Stomach (tissue), 19 donors: ENCODE measurements at places on chromosomes 13 and 19. TPM values are rescaled to one million over a fixed set of nuclear protein-coding genes. Genes with fewer than 3 reads are reported as not detected.

DNA sequence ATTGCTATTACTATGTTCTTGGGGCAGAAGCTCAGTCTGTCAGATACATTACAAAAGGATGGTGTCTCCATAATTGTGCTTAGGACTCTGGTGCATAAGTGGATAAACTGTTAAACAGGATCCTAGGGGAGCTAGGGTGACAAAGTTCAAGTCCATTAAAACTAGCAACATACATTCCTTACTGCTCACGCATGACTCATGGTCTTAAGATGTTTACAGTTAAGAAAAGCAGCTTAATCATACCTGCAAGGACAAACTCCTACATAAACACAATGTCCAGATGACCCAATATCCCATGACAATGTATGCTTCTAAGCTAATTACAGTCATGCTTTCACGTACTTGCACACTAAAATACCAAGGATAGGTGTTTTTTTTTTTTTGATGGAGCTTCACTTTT is 3.5 kb upstream of the ZNF701 start:
- peak; percentile 14 for DNase-seq

GRCh38 chr13:105428811-105429210 is 1106.7 kb downstream of the EFNB2 start:
- DNase-seq = no peak

GRCh38 chr19:44571830-44572580 is 41.4 kb upstream of the IGSF23 start:
- no peak for DNase-seq

Gene LHB
- polyA plus RNA-seq = 45.8 TPM

Gene SYCN
- polyA plus RNA-seq = 0.65 TPM

DNA sequence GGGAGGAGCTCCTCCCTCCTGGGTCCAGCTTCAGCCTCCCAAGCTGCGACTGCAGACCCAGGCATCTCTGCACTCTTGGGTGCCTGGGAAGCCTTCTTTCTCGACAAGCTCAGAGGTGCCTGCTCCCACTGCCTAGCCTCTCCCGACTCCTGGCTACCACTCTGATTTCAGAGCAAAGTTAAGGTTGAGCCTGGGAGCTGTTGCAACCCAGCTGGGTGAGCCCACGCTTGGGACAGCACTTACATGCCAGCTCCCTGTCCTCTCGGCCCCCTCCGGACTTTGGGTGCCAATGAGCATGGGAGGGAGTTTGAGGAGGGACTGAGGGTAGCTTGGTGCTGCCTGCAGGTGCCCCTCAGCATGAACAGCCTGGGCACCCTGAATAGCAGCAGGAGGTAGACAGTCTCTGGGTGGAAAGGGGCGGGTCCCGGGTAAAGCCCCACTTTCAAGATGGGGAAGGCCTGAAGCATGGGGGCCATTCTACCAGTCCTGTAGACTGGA is 1383.4 kb upstream of the PCDH20 start:
- no peak for DNase-seq

GRCh38 chr13:38045278-38046048 is 175.9 kb upstream of the TRPC4 start:
- peak; percentile 16 for DNase-seq

- no peak for DNase-seq
Observed at GRCh38 chr13:25276748-25277147, 10.5 kb downstream of the MTMR6 start.

DNA sequence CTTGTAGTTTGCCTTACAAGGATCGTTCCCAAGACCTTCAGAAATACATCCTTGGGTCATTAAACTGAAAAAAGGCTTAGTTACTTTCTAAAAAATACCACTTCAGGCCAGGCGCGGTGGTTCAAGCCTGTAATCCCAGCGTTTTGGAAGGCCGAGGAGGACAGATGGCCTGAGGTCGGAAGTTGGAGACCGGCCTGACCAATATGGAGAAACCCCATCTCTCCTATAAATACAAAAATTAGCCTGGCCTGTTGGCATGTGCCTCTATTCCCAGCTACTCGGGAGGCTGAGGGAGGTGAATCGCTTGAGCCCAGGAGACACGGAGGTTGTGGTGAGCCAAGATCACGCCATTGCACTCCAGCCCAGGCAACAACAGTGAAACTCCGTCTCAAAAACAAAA is 2.2 kb upstream of the ZNF28 start:
- DNase-seq = no peak

DNA sequence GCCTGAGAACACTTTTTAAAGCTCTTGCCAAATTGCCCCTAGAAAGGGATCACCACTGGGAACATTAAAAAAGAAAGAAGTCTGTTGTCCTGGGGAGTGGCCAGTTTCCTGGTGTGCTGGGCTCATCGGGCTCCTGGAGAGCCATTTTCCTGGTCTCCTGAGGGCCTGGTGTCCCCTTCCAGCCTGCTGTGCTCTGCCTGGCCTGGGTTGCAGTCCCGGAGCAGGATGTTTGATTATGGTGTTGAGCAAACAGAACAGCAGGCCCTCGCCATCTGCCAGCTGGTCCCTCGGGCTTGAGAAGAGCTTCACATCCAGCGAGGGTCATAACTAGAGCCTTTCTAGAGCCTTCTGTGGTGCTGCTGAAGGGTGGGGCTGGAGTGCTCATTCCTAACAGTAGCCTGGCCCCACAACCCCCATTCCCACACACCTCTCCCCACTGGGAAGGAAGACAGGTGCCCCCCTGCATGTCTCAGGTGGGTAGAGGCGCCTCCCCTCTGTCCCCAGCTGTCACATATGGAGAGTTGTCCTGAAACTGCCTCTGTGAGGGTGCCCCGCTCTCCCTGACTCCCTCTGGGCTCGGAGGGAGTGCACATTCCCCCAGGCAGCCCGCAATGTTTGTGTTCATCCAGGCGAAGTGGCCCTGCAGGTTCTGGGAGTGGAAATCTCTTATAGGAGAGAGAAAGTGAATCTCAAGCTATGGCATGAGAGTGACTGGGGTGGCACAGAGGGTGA is 151.1 kb downstream of the SIPA1L3 start:
- DNase-seq = peak; percentile 86

GRCh38 chr19:41707502-41707812 is 969 bp upstream of the CEACAM5 start:
- DNase-seq = no peak

- no peak for DNase-seq
Observed at GRCh38 chr13:89212186-89212585, 1541.0 kb downstream of the SLITRK5 start.

Gene ZNF296
- polyA plus RNA-seq = 5.0 TPM

DNA sequence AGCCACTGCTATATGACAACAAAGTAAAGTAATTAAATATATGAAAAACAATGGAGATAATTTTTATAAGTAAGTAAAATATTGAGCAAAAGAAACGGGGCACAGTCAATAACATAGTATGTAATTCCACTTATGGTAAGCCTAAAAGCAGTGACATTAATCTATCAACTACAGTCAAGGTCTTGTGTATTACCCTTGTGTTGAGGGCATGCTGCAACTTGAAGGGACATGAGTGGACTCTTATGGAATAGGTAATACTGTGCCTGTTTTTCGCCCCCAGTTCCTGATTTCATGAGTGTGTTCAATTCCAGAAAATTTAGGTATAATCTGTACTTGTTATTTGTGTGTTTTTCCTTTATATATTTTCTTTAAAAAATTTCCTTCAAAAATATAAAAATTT is 201.3 kb upstream of the SLITRK6 start:
- no peak for DNase-seq

GRCh38 chr13:70375718-70376117 is 267.5 kb upstream of the KLHL1 start:
- peak; percentile 30 for DNase-seq

DNA sequence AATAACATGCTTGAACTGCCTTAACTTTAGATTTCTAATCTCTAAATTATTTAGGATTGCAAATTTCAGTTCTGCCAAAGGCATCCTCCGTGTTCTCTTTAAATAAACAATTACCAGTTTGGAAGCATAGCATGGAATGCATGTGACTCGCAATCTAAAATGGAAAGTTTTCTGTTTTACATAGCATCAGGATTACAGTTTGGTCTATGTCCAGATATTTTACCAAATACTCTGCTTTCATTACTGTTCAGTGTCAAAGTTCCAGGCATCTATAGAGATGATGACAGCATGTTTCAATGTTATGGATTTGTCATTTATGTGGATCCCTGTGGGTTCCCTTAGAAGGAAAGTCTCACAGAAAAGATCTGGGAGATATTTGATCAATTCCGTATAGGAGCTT is 16.8 kb downstream of the FLT1 start:
- no peak for DNase-seq

DNA sequence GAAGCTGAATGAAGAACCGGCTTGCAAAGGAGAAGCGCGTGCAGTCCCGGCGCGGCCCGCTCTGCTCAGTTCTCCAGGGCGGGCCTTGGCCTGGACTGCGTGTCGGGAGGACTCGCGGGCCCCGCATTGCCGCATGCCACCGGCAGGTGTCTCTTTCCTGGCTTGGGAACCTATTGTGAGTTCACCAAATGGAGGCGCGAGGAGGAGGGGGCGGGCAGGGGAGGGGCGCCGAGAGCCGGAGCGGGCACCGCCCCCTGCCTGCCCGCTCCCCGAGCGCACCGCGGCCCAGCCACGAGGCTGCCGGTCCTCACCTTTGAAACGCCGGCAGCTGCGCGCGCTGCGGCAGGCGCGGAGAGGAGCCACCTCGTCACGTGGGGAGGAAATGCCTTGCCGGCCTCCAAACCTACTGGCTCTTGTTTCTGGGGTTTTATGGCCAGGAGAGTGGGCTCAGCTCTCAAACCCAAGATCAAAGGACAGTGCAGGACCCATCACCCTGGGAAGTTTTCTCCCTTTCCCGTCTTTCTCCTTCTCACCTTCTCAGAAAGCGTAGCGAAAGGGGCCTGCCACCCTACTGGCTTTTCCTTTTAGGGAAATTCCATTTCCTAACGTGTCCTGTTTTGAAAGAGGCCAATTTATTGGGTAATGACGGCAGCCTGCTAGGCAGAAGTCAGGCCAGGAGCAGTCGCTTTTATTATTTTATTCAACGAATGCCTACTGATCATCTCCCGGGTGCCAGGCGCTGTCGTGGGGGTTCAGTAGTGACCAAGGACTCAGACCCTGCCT is 13.8 kb upstream of the UBE2L5 start:
- DNase-seq = peak; percentile 96

- no peak for DNase-seq
Observed at GRCh38 chr13:93708308-93709075, 481.9 kb downstream of the GPC6 start.

- DNase-seq = no peak
Observed at GRCh38 chr13:98992355-98992754, 14.5 kb upstream of the DOCK9 start.

- no peak for DNase-seq
Observed at GRCh38 chr13:99892196-99892613, 79.4 kb downstream of the ZIC5 start.

DNA sequence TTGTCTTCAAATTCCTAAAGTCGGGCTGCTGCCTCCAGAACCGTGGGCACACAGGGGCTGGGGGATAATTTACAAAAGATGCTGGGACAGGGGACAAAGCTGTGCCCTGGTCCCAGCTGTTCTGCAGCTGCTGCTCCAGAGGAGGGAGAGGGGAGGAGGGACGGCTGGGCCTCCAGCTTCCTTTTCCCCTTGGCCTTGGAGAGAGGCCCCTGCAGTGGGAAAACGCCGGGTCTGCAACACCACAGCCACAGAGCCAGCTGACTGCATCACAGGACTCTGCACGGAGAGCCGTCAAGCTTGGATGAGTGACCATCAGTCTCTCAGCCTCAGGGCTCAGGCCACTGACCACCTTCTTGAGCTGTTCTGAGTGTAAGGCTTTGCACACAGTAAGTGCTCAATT is 6.1 kb downstream of the DOCK6 start:
- no peak for DNase-seq

- no peak for DNase-seq
Observed at GRCh38 chr13:83295686-83296085, 586.6 kb downstream of the SLITRK1 start.

Gene SLITRK5
- polyA plus RNA-seq = under 0.01 TPM

GRCh38 chr19:1125601-1126467 is 22.0 kb downstream of the GPX4 start:
- no peak for DNase-seq

Gene KLK14
- polyA plus RNA-seq = not detected

DNA sequence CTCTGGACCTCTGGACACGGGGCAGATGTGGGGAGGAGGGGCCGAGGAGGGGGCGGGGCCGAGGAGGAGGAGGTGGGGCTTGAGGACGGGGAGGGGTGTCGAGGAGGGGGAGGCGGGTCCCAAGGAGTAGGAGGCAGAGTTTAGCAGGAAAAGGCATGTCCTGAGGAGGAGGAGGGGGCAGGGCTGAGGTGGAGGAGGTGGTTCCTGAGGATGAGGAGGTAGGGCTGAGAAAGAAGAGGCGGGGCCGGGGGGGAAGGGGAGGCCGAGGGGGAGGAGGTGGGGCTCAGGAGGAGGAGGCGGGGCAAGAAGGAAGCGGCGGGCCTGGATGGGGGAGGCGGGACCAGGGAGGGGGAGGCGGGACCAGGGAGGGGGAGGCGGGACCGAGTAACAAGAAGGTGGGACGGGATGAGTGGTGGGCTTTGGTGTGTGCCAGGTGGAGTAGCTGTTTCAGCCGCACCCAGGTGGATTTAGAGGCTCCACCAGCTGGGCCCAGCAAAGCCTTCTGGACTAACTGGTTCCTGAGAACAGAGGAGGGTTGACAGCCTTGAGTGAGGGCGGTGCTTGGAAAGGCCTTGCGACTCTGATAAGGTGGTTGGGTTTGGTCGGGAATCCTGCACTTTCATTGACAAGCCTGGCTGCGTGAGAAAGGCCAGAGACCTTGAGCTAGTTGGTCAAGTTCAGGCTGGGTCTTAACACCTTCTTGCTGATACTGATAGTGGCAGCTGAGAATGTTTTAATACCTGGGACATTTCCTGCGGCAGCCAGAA is 7.7 kb downstream of the TECR start:
- peak; percentile 87 for DNase-seq
